ENCODE measurements at places on chromosomes 3 and 15. TPM values are rescaled to one million over a fixed set of nuclear protein-coding genes. Genes with fewer than 3 reads are reported as not detected.

Gene FBXW12
- not detected for total RNA-seq

Gene P3H2
- total RNA-seq: not detected

Gene ZBED2
- 0.73 TPM for total RNA-seq

Gene TRNT1
- 38.9 TPM for total RNA-seq

Gene CFAP161
- total RNA-seq: not detected

GRCh38 chr15:81298611-81299010, 25.3 kb downstream of the STARD5 start:
- peak overlapping the region; percentile 94 for H3K27ac ChIP-seq
- DNase-seq: no peak
- H3K4me3 ChIP-seq: peak overlapping the region; percentile 98
- no peaks in the 10 kb centered on the region for H3K27me3 ChIP-seq
- H3K4me1 ChIP-seq: peaks cover 46% of the 10 kb centered on the region

DNA sequence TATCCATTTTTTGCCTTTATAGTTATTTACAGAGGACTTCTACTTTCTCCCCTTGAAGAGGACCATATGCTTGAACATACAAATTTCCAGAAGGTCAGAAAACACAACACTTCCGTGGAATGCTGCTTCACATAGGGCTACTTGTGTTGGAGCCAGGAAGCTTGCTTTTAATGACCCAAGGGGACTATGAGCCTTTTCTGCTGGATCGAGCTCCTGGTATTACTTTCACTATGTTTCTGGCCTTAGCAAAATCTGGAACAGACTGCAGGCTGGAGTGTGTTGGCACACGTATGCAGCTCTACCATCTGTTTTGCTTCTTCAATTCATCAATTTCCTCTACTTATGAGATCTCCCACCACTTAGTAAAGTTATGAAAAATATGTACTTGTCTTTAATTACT, 69.3 kb upstream of the CBLB start:
- H3K27ac ChIP-seq: no peak overlapping the region
- H3K36me3 ChIP-seq: no peaks in the 10 kb centered on the region
- H3K4me3 ChIP-seq: no peak overlapping the region
- no peak for DNase-seq
- H3K4me1 ChIP-seq: no peaks in the 10 kb centered on the region

DNA sequence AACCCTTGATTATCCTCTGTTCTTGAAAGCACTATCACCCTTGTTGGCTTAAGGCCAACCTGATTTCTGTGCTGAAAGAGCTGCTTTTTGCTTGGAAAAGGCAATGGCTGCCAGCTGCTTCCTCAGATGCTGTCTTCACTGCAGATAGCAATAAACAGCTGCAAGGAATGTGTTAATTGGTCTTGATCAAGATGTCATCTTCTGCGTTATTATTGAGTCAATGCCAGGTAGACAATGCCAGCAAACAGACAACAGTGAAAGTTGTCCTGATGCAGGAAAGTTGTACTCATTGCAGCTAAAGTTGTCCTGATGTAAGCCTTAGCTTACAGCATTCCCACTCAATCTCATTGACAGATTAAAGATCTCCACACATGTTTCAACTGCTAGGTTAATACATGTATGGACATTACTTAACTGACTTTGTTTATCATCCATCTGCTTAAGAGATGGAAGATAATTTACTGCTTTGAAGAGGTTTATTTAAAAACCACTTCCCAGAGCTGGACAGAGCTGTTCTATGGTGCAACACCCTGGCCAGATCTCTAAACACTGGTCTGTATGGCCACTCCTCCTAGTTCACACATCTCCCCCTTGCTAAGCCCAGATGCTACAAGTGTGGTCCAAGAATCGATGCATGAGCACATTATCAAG, 251.0 kb upstream of the MCTP2 start:
- no peak for DNase-seq
- no peaks in the 10 kb centered on the region for H3K27me3 ChIP-seq
- H3K36me3 ChIP-seq: no peaks in the 10 kb centered on the region
- no peaks in the 10 kb centered on the region for H3K4me1 ChIP-seq
- no peak overlapping the region for H3K27ac ChIP-seq

DNA sequence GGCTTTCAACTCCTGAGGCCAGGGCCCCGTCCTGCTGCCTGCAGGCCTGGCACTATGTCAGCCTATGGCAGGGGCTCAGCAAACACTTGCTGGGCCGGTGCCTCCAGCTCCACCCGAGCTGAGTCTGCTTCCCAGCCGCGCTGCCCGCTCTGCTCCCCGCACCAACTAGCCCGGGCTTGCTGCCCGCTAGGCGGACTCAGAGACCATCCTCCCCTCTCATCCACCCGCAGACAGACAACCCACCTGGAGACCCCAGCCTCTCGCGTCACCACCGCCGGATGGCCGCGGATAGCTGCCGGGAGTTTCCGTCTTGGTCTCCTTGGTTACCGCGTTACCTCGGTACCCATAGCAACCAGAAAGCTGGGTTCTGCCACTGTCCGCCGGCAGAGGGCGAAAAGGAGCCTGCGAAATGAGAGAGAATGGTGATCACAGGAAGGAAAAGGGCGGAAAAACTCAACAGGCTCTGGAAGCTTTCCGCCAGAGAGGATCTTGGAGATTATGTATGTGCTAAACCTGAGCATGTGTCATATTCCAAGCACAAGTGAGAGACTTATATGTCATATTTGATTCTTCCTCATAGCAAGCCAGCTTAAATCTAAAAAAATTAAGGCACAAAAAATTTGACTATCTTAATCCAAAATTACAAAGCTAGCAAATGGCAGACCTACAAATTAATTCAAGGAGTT, at the start of gene ZBBX:
ZBBX (minus strand) TSS at position 294 of the 686 bp plus-strand sequence. CDS start 7,396 bp downstream, outside the sequence.
- H3K27ac ChIP-seq: no peak within 1 kb of the TSS
- DNase-seq: peak; percentile 77
- H3K36me3 ChIP-seq: no peaks in the 10 kb centered on the region

- H3K4me1 ChIP-seq: no peaks in the 10 kb centered on the region
- no peak overlapping the region for H3K27ac ChIP-seq
- DNase-seq: no peak
- no peaks in the 10 kb centered on the region for H3K36me3 ChIP-seq
These were observed 477.8 kb upstream of the RGMA start for GRCh38 chr15:93566762-93567161.

GRCh38 chr3:78919021-78919755, 848.6 kb downstream of the ROBO1 start:
- H3K4me3 ChIP-seq: no peak overlapping the region
- H3K4me1 ChIP-seq: no peaks in the 10 kb centered on the region
- no peak for DNase-seq
- no peaks in the 10 kb centered on the region for H3K36me3 ChIP-seq

- peaks cover 24% of the 10 kb centered on the region for H3K4me1 ChIP-seq
- H3K4me3 ChIP-seq: no peak overlapping the region
- H3K27me3 ChIP-seq: peaks cover 55% of the 10 kb centered on the region
- no peak overlapping the region for H3K27ac ChIP-seq
- no peaks in the 10 kb centered on the region for H3K36me3 ChIP-seq
These were observed 4.3 kb downstream of the GNAT1 start for GRCh38 chr3:50195501-50196252.

GRCh38 chr15:98676586-98677270, 28.4 kb downstream of the IGF1R start:
- no peaks in the 10 kb centered on the region for H3K27me3 ChIP-seq
- H3K27ac ChIP-seq: no peak overlapping the region
- H3K36me3 ChIP-seq: no peaks in the 10 kb centered on the region
- no peak for DNase-seq

DNA sequence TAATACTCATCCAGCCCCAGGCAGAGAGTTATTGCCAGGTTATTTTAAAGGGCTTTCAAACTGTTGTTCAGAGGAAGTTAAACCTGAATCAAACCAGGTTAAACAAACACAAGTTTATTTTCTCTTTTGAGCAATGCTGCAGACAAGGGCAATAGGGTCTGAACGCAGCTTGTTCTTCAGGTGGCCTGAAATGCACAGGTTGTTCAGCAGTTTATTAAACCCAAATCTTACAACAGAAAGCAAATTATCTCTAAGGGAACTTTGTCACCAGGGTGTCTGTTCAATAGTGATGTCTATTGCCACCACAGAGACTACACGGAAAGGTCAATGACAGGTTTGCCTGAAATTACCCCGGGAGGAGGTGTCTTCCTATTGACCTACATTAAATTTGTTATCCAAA, 134.0 kb downstream of the IL5RA start:
- no peak for DNase-seq
- H3K4me3 ChIP-seq: no peak overlapping the region
- H3K36me3 ChIP-seq: no peaks in the 10 kb centered on the region
- no peaks in the 10 kb centered on the region for H3K27me3 ChIP-seq
- H3K4me1 ChIP-seq: no peaks in the 10 kb centered on the region
- no peak overlapping the region for H3K27ac ChIP-seq

DNA sequence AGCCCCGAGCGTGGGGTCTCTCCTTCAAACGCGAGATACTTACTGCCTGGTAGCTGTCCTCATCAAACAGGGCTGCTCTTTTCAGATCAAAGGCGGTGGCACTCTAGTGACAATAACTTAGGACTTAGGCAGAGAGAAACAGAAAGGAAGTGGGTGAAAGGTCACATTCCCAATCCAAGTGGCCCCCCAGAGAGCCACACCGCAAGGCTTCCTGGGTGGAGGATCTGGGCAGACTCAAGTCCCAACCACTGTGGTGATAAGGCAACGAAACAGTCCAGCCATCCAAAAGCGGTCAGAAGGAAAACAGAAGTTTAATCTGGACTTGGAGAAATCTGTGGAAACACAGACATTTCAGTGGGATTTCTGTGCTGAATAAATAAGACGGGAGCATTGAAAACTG, 227.2 kb downstream of the ADAMTS17 start:
- no peak overlapping the region for H3K27ac ChIP-seq
- H3K27me3 ChIP-seq: no peaks in the 10 kb centered on the region
- H3K4me1 ChIP-seq: peaks cover 2% of the 10 kb centered on the region
- no peak for DNase-seq
- H3K36me3 ChIP-seq: no peaks in the 10 kb centered on the region
- H3K4me3 ChIP-seq: no peak overlapping the region

DNA sequence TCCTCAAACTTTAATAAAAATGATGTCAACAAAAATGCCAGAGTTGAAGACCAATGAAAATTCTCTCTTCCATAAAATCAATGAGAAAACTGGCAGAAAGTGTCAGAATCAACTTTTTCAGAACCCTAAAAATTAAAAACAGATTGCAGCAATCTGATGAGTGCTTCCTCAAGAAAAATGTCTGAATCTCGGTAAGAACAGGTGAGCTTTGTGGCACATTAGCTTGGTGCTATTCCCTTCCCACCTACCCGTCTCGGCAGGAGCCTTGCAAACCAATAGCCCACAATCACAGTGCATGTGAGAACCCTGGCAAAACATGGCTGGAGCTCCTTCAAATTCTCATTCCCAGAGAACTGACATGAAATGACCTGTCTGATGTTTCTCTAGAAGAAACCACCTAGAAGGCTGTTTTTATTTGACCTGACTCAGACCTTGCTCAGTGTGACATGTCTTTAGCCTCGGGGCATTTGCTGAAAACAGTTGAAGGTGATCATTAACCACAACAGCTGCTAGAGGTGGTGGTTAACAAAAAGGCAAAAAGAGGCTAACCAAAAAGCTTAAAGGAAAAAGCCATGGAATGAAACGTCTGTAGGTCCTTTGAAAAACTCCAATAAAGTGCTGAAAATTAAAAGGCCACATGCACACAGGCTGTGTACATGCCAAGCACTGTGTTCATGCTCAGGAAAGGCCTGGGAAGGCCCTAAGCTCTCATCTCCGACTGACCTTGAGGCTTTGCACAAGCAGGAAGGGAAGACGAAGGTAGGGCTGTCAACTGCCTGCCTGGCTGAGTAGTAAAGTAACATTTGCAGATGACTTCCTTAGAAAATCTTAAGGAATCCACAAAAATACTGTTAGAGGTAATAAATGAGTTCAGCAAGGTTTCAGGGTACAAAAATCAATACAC, 253.0 kb upstream of the NSMCE3 start:
- no peak overlapping the region for H3K4me3 ChIP-seq
- H3K36me3 ChIP-seq: no peaks in the 10 kb centered on the region
- H3K27me3 ChIP-seq: no peaks in the 10 kb centered on the region
- H3K27ac ChIP-seq: no peak overlapping the region
- no peaks in the 10 kb centered on the region for H3K4me1 ChIP-seq

GRCh38 chr3:149437286-149437685, 37.2 kb upstream of the TM4SF4 start:
- H3K36me3 ChIP-seq: no peaks in the 10 kb centered on the region
- peaks cover 9% of the 10 kb centered on the region for H3K27me3 ChIP-seq
- no peak overlapping the region for H3K27ac ChIP-seq
- H3K4me3 ChIP-seq: no peak overlapping the region
- DNase-seq: no peak
- H3K4me1 ChIP-seq: no peaks in the 10 kb centered on the region

GRCh38 chr3:56918111-56918568, 116.4 kb upstream of the ARHGEF3 start:
- H3K4me1 ChIP-seq: peaks cover 55% of the 10 kb centered on the region
- H3K27ac ChIP-seq: peak overlapping the region; percentile 75
- H3K27me3 ChIP-seq: no peaks in the 10 kb centered on the region
- no peak for DNase-seq
- no peak overlapping the region for H3K4me3 ChIP-seq

GRCh38 chr15:63232405-63232804, 43.0 kb downstream of the RAB8B start:
- no peak for DNase-seq
- H3K27me3 ChIP-seq: no peaks in the 10 kb centered on the region
- no peak overlapping the region for H3K4me3 ChIP-seq
- no peaks in the 10 kb centered on the region for H3K36me3 ChIP-seq
- H3K27ac ChIP-seq: peak overlapping the region; percentile 79

DNA sequence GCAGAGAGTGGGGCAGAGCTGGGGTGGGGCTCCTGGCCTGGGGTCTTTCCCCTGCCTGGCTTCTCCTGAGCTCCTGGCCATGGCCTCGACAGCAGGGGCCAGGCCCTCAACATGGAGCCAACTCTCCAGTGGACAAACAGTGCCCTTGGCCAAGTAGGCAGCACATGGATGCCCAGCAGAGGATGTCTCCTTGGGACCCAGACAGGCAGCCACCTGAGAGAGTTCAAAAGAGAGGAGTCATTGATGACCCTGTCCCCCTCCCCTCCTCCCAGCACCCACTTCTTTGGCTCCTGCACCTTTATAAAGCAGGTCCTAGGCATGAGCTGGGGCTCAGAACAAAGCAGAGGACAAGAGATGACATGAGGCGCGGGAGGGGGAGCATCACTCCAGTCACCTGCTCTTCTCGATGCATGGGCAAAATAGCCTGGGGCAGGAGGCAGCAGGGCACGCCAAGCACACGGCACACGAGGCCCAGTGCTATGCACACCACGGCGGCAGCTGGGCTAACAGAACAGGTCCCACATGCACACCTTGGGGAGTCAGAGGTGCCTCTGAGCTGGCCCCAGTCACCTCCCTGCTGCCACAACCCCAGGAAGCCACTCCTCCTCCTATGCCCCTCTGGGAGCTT, 27.4 kb downstream of the SHISA5 start:
- peaks cover 84% of the 10 kb centered on the region for H3K4me1 ChIP-seq
- no peaks in the 10 kb centered on the region for H3K27me3 ChIP-seq
- no peak for DNase-seq
- no peak overlapping the region for H3K4me3 ChIP-seq
- H3K27ac ChIP-seq: peak overlapping the region; percentile 89

- no peaks in the 10 kb centered on the region for H3K36me3 ChIP-seq
- DNase-seq: no peak
- peaks cover 25% of the 10 kb centered on the region for H3K27me3 ChIP-seq
- H3K4me3 ChIP-seq: no peak overlapping the region
- no peaks in the 10 kb centered on the region for H3K4me1 ChIP-seq
These were observed 47.9 kb upstream of the ITGA11 start for GRCh38 chr15:68479870-68480269.

- no peak for DNase-seq
- H3K4me1 ChIP-seq: no peaks in the 10 kb centered on the region
These were observed 67.2 kb downstream of the MYO9A start for GRCh38 chr15:72050700-72051099.
